Bronchus fibroblast of lung (primary cell): ENCODE measurements at places on chromosomes 7 and 10. TPM values are rescaled to one million over a fixed set of nuclear protein-coding genes. Genes with fewer than 3 reads are reported as not detected.

The ZFAND4 gene
- 5.9 and 7.1 TPM in 2 replicates for total RNA-seq

The FFAR4 gene
- not detected in 2 replicates for total RNA-seq

The HELLS gene
- 15.9 and 28.6 TPM in 2 replicates for total RNA-seq

The CARD11 gene
- total RNA-seq: 0.84 and 1.6 TPM in 2 replicates

The ANKRD61 gene
- 0.15 TPM in 1 of 2 replicates, not detected in the other for total RNA-seq

The SLC13A4 gene
- total RNA-seq: 0.17 and 0.59 TPM in 2 replicates

The CCNY gene
- total RNA-seq: 24.2 and 38.2 TPM in 2 replicates

The PITRM1 gene
- total RNA-seq: 84.1 and 91.8 TPM in 2 replicates

The TMEM229A gene
- under 0.01 TPM in 1 of 2 replicates, not detected in the other for total RNA-seq

The LHFPL3 gene
- total RNA-seq: not detected in 2 replicates

The UBTD1 gene
- total RNA-seq: 19.5 and 20.2 TPM in 2 replicates

The OR9A2 gene
- not detected in 2 replicates for total RNA-seq

The GLCCI1 gene
- total RNA-seq: 1.7 and 2.2 TPM in 2 replicates

The SPDYE16 gene
- not detected in 2 replicates for total RNA-seq

The NUTM2B gene
- total RNA-seq: 0.50 and 0.89 TPM in 2 replicates

The CRYGN gene
- not detected in 2 replicates for total RNA-seq
